ENCODE measurements at places on chromosomes 7 and 10.
A peak's percentile ranks its signal among the peaks of the same experiment; 100 is the strongest.

DNA sequence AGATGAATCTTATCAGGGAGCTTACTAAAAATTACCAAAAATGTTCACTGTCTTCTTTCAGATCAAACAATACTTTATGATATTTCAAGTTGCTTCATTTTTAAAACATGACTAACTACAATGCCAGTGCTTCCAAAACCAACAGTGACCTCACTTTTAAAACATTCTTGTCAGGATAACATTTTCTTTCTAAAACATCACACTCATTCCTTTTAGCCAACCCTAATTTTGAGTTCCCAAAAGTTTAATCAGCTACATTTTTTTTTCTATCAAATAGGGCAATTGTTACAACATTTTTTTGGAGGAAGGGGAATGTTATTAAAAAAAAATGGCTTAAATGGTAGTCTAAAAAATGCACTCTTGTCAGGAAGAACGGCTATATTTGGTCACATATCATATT, 37.3 kb downstream of the RTKN2 start:
- DNase-seq: no peak

GRCh38 chr10:79065853-79066252, 2.9 kb upstream of the ZMIZ1 start:
- no peak for DNase-seq

GRCh38 chr10:21528236-21529031, 3.0 kb upstream of the SKIDA1 start:
- no peak for DNase-seq

DNA sequence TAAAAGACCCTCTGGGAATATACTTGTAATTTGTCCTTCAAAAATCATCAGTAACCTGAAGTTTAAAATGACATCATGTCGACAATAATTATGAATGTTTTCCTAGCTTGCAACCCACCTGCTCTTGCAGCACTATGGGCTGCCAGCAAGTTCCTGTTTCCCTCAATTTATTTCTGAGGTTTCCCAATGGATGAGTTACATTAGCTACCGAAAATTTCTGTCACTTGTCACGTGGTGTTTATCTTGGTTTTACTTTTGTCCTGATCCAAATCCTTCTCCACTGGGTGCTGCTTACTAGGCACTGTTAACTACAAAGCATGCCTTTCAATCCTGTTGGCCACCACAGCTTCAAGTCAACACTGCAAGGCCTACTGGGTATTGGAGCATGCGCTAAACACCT, 31.5 kb downstream of the GIMAP8 start:
- no peak for DNase-seq

- no peak for DNase-seq
Observed at GRCh38 chr7:138935465-138936011, 45.7 kb downstream of the KIAA1549 start.

GRCh38 chr7:143283381-143283780, 1.4 kb upstream of the TMEM139 start:
- no peak for DNase-seq

DNA sequence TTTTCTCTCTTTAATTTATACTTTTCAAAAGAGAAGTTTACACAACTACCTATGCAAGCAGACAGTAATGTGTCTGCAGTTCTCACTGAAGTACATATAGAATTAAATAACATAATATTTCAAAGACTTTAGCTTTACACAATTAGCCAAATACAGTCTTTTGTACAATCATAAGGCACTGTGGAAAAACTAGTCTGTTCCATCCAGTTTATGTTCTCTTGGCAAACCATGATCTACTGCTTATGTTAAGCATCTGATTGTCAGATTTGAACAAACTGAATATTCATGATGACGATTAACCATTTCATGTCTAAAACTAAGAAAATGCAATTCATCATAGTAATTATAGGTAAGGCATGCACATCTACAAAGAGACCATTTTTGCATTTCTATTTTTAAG, 842 bp downstream of the SEMA3A start:
- no peak for DNase-seq

DNA sequence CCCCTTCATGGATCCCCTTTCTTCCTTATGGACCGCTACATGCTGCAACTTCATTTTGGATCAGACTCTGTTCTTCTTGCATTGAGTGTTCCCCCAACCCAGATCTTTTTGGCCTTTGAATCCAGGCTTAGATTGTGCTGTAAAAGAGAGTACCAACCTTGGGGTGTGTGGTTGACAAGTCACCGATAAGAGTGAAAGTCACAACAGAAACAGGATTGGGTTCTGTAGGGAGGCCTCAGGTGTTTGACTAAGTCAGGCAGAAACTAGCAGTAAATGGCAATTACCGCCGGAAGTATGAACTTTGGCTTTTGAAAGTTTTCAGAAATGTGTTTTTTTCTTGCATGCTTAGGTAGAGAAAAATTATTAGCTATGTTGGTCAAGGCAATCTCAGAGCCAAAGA, 89.3 kb downstream of the TMEM106B start:
- no peak for DNase-seq

DNA sequence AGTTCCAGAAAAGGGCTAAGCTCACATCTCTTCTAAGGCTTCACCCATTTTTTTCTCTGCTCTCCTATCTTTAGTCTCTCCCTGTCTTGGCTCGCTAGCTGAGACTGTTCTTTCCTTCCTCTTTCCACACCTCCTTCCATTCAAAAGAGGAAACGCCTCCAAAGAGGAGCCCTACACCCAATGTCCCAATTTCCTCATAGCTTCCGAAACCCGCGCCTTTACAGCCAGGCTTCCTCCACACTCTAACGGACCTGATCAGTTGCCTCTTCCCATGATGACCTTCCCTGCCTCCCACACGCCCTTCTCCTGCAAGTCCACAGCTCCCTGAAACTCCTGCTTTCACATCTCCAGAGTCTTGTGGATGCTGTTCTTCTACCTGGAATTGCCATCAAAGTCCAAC, 71.7 kb downstream of the COBL start:
- DNase-seq: no peak

DNA sequence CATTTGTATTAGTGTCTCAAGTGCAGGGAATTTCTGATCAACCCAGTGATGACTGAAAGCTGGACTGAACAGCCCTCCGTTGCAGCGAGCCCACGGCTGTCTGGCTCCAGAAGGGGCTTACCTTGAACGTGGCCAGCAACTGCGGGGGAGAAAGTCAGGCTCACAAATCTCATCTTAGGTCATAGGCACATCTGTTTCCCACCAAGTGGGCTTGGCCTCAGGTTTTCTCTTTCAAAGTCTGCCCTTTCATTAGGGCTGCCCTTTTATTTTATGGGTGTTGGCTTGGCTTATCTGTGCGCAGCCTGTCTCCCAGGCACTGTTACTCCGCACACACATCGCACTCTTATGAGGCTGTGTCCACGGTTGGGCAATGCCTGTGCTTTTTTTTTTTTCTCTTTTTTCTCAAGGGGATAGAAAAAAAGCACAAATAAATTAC, 178.0 kb downstream of the JCAD start:
- no peak for DNase-seq

GRCh38 chr10:30432622-30433305, 1.2 kb upstream of the MAP3K8 start:
- no peak for DNase-seq

DNA sequence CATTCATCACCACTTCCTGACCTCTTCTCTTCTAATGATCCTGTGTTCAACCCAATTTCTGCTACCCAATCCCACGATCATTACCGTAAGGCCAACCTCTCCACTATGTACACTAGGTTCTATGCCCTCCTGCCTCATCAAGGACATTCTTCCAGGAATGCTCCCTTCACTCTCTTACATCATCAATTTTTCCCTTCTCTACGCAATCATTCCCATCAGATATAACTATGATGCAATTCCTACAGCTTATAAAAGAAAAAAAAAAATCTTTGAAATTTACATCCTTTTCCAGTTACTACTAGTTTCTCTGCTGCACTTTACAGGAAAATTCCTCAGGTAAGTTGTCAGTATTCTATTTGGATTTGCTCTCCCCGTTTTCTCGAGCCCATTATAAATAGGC, 30.8 kb upstream of the GPR22 start:
- DNase-seq: no peak

DNA sequence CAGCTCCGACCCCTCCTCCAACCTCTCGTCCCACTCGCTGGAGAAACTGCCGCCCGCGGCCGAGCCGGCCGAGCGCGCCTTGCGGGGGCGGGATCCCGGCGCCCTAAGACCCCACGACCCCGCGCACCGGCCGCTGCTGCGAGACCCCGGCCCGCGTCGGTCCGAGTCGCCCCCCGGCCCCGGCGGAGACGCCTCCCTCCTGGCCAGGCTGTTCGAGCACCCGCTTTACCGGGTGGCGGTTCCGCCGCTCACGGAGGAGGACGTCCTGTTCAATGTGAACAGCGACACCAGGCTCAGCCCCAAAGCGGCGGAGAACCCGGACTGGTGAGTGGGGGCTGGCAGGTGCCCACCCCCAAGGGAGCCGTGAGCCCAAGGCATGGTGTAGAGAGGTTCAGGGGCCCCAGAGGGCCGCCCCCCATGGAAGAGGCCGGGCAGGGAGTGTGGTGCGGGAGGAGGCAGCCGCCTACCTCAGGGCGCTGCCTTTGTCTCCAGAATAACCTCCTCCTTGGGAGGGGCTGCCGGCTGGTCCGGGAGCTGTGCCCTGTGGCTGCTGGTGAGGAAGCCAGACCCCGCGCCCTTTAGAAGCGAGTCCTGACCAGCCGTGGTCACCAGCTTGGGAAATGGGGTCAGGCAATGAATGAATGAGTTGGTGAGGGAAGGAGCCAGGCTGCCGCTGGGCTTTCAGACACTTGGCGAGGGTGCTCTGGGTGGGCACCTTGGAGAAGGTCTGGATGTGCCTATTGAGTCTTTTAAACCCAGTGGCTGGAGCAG, 1.3 kb downstream of the FAM20C start:
- no peak for DNase-seq

GRCh38 chr10:79502561-79503309, 9.6 kb upstream of the EIF5AL1 start:
- DNase-seq: no peak

DNA sequence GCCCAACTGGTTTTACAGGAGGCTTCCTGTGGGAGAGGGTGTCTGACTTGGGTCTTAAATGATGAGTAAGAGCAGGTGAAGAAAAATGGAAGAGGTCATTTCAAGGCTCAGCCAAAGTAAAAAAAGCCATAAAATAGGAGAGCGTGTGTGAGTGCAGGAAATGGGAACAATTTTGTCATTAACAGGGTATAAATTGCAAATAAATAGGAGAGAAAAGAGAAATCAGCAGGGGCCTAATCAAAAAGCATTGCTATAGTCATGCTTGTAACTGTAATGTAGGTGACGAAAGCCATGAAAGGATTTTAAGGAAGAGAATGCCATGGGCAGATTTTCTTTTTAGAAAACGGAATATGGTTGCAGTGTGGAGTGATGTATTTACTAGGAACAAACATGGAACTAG, 15.7 kb upstream of the SEMA3A start:
- DNase-seq: no peak

GRCh38 chr7:116687801-116688201, 15.8 kb downstream of the MET start:
- DNase-seq: no peak

GRCh38 chr7:80833289-80834268, 85.3 kb downstream of the SEMA3C start:
- no peak for DNase-seq

DNA sequence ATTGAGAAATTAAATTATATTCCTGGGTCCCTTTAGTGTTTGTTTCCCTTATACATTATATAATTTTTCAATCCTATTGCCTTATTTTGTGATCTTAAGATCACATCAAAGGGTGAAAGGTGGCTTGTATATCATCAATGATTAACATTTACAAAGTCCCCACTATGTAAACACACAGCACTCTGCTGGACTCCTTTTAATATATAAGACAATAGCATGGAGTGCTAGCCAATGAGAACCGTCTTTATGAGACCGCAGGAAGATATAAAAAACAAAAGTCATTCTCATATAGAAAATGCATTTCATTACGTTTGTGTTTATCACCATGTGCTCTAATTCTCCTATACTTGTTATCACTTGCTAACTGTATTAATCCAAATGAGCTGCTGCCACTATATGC, 108.5 kb downstream of the HOXA1 start:
- DNase-seq: no peak

- no peak for DNase-seq
Observed at GRCh38 chr7:33578166-33578565, 327.2 kb upstream of the BMPER start.

DNA sequence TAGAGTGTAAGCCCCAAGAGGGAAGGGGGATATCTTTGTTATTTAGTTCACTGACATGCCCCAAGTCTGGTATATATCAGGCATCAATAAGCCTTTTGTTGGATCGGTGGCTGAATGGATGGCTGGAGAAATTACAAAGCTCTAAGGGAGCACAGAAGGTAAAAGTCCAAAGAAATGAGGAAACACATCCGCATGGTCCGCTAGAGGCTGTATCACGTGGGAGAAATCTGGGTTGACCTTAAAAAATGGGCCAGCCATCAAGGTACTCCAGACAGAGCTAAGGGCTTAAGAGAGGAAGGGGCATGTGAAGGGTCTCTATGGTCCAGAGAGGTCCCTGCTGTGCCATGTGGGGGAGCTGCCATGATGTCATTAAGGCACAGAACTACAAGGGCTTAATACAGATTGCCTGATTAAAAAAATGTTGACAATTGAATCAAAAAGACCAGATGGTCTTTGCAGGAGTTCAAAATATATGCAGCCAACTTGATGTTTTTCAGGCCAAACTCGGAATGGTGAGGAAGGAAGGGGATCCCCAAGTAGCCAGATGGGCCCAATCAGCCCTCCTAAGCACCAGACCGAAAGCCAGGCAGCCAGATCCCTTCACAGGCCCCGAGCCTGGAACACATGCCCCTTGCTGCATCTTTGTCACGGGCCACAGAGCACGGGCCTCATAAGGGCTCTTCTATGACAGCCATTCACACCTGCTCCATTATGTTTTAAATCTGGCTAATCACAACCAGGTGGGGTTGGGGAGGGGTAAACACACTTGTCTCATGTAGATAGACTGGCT, 31.9 kb downstream of the SCRN1 start:
- DNase-seq: no peak

DNA sequence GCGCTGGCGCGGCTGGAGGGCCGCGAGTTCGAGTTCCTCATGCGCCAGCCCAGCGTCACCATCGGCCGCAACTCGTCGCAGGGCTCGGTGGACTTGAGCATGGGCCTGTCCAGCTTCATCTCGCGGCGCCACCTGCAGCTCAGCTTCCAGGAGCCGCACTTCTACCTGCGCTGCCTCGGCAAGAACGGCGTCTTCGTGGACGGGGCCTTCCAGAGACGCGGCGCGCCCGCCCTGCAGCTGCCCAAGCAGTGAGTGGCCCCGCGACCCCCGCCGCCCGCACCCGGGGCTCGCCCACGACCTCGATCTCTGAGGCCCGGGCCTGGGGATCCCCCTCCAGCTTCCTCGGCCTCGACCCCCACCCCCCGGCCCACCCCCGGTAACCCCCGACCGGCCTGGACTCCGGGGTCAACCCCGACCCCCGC, 537 bp downstream of the FOXK1 start:
- peak; percentile 79 for DNase-seq

GRCh38 chr7:2526659-2527504, 7.3 kb downstream of the LFNG start:
- no peak for DNase-seq

GRCh38 chr7:116421298-116421697, 78.2 kb upstream of the CAV2 start:
- no peak for DNase-seq

GRCh38 chr7:125033506-125033905, 103.9 kb upstream of the POT1 start:
- no peak for DNase-seq

Measured in activated effector memory CD4-positive, alpha-beta T cell treated with anti-CD3 and anti-CD28 coated beads, Interleukin-2, amount 50 U/mL, for 16 hours (primary cell).